Cerebellar cortex (tissue), 1 donor: ENCODE measurements at places on chromosomes 5 and 9.
A peak's percentile ranks its signal among the peaks of the same experiment; 100 is the strongest.

GRCh38 chr5:431001-431710 is 11.8 kb upstream of the EXOC3 start:
- peak; percentile 42 for DNase-seq

DNA sequence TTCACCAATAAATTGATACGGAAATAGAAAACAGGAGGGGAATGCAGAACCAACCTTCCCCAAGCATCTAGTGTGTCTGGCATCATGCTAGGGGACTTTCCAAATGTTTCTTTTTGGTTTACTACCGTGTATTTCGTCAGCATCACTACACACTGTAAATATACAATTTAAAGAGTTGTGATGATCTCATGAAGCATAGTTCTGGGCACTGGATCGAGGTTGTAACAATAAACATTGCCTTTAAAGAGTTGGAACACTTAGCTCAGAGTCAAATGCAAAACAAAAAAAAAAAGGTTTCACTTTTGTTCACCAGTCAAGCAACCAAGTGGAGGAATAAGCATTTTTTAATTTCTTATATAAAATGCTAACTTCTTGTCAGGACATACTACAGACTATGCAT is 2.9 kb upstream of the SCAI start:
- no peak for DNase-seq

DNA sequence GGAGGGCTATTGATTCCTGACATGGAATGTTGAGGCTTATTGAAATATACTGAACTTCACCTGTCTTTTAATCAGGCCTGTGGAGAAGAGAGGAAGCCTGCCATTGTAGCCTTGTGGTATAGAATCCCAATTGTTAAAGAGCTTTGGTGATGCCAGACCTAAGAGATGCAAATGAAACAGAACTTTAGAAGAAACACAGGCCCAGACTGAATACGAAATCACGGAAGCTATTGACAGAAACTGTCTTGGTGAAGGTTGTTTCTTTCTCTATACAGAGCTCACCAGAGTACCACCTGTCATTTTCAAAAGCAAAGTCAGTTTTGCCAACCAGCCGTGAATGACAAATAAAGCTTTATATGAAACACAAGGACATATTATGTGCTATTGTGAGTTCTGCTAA is 660.3 kb downstream of the ISL1 start:
- no peak for DNase-seq

- DNase-seq, result no peak
These were observed 349.2 kb upstream of the RORB start for GRCh38 chr9:74147906-74148305.

GRCh38 chr5:93395971-93396379 is 185.0 kb downstream of the NR2F1-AS1 start:
- DNase-seq, result no peak

DNA sequence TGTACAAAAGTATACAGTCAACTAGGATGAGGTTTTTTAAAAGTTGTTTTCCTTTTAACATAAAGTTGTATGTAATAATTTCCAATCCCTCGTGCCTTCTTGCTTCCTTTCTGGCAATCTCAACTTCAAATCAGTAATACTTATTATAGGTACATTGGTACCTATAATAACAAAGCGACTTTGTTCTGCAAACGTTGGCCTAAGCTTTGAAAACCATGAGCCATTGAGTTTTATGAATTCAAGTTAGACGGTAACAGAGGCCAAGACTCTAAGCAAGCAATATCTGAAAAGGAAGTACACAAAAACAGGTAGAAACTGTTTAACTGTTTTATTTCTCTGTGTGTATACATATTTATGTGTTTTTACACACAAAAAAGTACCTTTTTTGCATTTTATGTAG is 135.2 kb upstream of the GRHPR start:
- no peak for DNase-seq

- DNase-seq, result no peak
These were observed 10.5 kb downstream of the CDHR2 start for GRCh38 chr5:176559683-176560082.

GRCh38 chr9:136151214-136151804 is 32.6 kb upstream of the TMEM250 start:
- no peak for DNase-seq

DNA sequence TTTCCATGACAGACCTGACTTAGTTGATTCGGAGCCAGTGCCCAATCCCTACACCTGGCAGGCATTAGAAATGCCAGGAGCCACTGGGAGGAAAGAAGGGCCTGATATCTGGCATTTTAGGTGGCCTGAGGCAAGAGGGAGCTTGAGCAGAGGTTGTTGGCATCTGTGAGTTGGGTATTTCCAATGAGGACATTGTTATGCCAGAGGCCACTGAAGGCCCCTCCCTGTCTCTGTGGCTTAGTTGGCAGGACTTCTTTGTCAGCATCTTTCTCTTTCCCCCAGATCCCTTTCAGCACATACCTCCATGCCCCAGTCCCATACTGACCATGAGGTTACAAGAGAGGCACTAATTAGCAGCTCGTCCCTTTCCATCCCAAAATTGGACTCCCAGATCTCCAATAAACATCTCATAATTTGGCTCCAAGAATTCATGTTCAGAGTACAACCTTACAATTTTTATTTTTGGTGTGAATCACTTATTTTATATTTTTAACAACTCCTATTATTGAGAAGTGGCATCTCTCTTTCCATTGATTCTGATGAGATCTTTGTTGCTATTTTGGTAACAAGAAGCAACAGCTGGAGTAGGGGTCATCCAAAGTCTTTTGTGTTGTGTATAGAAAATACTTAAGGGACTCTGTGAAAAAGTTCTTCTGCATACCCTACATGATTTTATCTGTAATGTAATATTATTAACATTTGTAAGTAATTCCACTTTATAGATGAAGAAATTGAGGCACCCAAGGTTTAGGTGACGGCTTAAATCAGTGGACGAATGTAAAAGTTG is 68.6 kb upstream of the MAP3K1 start:
- no peak for DNase-seq

DNA sequence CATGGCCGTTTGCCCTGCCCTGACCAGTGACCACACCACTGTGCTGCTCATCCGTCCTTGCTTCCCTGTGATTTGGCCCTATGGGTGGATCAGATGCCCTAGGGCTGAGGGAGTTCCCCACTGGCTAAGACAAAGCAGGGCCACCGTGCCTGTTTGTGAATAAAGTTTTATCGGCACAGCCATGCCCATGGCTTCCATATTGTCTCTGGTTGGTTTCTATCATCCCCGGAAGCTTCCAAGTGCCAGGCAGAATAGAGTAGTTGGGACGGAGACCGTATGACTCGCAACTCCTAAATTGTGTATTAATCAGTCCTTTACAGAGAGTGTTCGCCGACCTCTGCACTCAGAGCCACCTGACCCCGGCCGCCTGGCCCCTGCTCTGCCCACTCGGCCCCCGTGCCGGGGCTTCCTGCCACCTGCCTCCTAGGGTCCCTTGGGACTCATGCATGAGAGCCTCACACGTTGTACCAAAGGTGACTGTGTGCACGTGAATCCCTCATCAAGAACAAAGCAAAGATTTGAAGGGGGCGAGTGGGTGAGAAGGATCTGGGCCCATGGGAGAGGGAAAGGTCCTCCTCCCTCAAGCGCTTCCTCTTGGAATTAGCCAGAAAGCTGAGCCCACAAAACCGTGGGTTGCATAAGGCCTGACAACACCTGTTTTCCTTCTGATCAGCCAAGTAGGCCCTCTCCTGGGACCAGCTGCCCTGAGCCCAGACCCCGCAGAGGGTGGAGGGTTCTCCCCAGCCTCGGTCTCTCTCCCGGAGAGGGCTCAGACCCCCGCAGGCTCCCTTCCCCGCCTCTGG is 11.7 kb upstream of the FCN2 start:
- DNase-seq, result no peak

GRCh38 chr9:16272776-16273175 is 597.7 kb downstream of the BNC2 start:
- no peak for DNase-seq

DNA sequence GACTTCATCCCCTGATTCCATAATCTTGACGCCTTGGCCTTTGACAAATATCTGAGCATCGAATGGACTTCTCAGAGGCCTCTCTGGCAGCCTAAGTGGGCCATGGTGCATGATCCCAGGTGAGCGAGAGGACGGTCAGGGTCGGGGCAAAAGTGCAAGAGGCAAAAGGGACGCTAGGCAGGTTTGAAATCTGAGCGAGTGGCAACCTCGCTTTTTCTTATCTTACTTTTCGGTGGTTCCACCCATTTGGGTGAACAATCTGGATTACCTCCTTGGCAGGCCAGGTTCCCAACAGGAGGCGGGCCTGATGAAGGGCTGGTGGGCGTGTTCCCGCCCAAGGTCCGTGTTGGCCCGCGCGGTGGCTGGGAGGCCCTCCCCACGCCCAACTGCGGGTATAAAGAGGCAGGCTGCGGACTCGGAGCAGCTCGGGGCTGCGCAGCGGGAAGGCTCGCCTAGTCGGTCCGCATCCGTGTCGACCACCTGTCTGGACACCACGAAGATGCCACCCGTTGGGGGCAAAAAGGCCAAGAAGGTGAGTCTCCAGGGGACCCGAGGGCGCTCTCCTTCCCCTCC is at the start of gene BHMT:
TSS of gene BHMT (plus strand) at position 423 of the 573 bp plus-strand sequence. CDS start at position 500, 77 bp downstream.
- DNase-seq, result no peak

GRCh38 chr5:181152406-181152805 is 5.0 kb downstream of the OR2V2 start:
- DNase-seq, result no peak

DNA sequence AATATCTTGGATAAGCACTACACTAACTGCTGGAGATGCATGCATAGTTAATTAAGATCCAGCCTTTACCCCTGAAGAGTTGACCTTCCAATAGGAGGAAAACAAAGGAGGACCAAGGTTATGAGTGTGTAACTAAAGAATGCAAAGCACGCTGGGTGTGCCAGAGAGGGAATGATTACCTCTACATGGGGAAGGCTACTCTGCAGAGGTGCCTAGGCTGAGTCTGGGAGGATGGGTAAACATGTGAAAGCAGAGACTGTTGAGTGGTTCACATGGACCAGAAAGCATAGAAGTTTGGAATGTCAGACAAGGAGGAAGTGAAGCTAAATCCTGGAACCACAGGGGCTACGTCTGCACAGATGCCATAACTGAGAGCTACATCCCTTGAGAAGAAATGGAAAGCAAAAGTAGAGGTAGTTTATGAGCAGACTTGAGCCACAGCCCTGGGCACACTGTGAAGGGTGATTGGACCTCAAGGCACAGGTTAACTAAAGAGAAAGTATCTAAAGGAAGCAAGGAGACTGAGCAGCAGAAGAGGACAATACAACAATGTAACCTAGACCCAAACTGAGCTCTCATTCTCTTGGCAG is 176.2 kb downstream of the DENND1A start:
- no peak for DNase-seq

- no peak for DNase-seq
These were observed 181.9 kb downstream of the ADAMTS6 start for GRCh38 chr5:65299861-65300260.

DNA sequence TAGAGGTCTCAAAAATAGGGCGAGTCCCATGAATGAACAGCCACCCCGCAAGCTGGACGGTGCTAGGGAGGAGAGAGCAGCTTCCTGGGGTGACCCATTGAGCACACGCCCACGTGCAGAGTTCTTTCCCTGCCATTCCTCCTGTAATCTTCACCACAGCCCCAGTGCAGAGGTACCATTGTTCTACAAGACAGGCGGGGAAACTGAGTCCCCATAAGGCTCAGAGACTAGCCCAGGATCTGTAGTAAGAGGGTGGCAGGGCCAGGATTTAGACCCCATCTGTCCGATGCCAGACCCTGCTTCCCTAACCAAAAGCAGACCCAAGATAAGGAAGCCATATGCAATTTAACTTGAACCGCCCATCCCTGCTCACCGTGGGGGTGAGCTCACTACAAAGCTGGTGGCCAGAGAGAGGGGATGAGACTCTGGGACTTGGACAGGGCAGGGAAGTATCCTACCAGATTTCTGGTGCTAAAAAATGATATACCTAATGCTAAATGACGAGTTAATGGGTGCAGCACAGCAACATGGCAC is 36.7 kb upstream of the ORM1 start:
- no peak for DNase-seq

DNA sequence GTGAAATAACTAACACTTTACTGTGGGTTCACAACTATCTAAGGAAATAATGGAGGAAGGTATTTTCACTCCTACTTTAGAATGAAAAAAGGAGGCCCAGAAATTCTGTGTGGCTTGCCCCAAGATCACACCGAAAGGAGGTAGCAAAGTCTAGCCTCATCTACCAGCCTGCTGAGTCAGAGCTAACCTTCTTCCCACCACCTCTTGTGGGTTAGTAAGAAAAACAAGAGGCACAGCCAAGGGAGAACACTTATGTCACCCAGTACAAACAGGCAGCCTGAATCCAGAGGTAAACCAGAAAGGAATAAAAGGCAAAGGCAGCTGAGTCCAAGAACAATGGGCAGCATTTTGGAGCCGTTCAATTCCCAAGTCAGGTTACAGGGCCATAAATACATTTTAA is 91.9 kb upstream of the RASEF start:
- no peak for DNase-seq

DNA sequence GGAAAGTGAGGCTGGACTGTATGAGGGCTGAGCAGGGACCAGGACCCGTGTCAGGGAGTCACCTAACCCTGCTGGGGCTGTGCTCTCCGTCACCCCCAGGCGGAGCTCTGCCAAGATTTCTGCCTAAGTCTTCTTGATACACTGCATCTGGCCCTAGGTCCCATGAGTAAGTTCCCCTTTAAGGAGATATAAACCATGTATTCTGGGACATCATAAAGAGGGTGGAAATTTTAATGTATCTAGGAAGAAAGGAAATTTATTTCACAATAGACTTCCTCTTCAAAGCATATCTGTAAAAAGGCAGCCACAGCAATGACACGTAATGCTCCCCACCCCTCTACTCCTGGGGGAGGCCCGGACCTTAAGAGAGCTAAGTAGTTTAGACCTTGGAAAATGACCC is 183.4 kb downstream of the FBXL7 start:
- no peak for DNase-seq

- DNase-seq, result no peak
These were observed 122.2 kb downstream of the SLIT3 start for GRCh38 chr5:169178754-169179153.

DNA sequence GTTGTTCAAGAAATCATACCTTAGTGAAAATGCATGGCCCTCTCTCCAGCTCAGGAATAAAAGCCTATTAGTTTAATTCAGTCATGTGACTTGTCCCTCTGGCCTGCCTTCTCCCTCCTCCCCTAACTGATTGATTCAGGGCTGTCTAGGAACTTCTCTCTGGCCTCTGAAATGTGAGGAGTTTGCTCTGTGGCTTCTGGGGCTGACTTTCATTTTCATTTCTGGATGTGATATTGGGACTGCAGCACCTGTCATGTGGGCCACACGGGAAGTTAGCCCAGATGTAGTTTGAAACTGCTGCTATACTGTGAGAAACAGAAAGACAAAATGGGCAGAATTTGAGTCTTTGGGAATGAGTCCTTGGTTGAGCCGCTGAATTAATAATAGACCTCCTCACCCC is 44.8 kb downstream of the PARP8 start:
- DNase-seq, result no peak

GRCh38 chr9:5652821-5653220 is 23.9 kb downstream of the RIC1 start:
- DNase-seq, result no peak

- no peak for DNase-seq
These were observed 35.1 kb downstream of the LPAR1 start for GRCh38 chr9:111003182-111003581.

- no peak for DNase-seq
These were observed 85.0 kb upstream of the RASA1 start for GRCh38 chr5:87182649-87183048.
